ENCODE measurements at places on chromosomes 16 and 17.

DNA sequence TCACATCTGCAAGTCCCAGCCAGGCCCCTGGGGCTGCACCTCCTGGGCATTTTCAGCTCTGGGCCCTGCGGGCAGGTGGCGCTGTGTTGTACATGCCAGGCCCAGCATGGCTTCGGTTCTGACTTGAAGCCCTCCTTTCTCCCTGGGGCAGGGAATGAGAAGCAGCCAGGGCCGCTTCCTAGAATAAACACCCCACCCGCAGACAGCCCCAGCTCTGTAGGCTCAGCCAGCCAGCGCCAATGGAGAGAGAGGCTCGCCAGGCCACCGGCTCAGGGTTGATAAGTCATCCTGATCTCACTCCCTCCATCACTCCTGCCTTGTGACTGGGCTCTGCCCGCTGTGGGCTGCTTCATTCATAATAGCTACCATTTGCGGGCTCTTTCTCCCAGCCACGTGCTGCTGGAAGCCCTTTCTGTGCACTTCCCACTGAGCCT, 6.0 kb upstream of the GLIS2 start:
- no peak for DNase-seq

DNA sequence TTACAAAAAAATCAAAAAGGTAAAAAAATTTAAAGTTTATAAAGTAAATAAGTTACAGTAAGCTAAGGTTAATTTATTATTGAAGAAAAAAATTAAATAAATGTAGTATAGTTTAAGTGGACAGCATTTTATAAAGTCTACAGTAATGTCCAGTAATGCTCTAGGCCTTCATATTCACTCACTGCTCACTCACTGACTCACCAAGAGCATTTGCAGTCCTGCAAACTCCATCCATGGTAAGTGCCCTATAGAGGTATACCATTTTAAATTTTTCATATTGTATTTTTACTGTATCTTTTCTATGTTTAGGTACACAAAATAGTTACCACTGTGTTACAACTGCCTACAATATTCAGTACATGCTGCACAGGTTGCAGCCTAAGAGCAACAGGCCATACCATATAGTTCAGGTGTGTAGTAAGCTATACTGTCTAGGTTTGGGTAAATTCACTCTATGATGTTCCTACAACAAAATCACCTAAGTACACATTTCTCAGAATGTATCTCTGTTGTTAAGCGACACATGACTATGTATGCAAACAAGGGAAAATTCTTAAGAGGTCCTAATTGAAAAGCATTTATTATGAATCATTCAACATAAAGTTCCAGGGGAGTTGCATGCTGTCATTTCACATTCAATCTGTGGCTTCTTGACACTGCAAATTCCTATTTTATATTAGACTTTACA, 92.3 kb downstream of the SPAG9 start:
- DNase-seq = no peak

- no peak for DNase-seq
Observed at GRCh38 chr17:19676896-19677295, 28.3 kb downstream of the ALDH3A2 start.

DNA sequence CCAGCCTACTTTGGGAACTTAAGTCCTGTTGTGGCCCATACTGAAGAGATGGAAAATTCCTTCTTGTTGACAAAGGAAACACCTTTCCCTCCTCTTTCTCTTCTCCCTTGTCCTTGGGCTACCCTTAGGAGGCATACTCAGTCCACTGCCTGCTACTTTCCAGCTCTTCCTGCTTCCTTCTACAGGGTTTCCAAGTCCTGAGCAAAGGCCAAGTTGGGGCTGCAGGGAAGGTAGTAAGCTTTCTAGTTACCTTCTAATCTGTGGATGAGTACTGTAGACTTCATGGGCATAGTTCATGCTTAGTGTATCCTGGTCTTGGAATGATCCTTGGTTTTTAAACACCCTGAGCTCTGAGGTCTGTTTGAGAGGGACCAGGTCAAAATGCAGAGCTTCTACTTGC, 299.2 kb upstream of the MAF start:
- DNase-seq = no peak

GRCh38 chr16:66211651-66212050, 154.8 kb upstream of the CDH5 start:
- no peak for DNase-seq

- no peak for DNase-seq
Observed at GRCh38 chr16:65967376-65967775, 399.1 kb upstream of the CDH5 start.

- DNase-seq = no peak
Observed at GRCh38 chr16:82713778-82714177, 87.0 kb downstream of the CDH13 start.

DNA sequence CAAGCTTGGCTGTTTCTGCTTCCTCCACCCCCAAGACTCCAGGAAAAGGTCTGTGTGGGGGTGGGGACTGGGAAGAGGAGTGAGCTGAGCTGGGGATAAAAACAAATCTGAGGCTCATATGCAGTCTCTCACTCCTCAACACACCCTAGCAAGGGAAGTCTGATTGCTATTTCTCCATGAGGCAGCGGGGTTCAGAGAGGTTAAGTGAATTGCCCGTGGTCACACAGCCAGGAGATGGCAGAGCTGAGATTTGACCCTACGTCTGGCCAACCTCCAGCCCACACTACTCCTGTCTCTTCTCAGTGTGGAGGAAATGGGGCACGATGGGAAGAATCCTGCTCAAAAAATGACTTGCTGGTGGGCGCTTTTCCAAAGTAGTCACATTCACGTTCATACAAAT, 4.8 kb upstream of the ABCC3 start:
- DNase-seq = no peak

- DNase-seq = no peak
Observed at GRCh38 chr17:51398128-51398525, 137.8 kb downstream of the UTP18 start.

- no peak for DNase-seq
Observed at GRCh38 chr17:16997514-16998429, 25.9 kb upstream of the TNFRSF13B start.

DNA sequence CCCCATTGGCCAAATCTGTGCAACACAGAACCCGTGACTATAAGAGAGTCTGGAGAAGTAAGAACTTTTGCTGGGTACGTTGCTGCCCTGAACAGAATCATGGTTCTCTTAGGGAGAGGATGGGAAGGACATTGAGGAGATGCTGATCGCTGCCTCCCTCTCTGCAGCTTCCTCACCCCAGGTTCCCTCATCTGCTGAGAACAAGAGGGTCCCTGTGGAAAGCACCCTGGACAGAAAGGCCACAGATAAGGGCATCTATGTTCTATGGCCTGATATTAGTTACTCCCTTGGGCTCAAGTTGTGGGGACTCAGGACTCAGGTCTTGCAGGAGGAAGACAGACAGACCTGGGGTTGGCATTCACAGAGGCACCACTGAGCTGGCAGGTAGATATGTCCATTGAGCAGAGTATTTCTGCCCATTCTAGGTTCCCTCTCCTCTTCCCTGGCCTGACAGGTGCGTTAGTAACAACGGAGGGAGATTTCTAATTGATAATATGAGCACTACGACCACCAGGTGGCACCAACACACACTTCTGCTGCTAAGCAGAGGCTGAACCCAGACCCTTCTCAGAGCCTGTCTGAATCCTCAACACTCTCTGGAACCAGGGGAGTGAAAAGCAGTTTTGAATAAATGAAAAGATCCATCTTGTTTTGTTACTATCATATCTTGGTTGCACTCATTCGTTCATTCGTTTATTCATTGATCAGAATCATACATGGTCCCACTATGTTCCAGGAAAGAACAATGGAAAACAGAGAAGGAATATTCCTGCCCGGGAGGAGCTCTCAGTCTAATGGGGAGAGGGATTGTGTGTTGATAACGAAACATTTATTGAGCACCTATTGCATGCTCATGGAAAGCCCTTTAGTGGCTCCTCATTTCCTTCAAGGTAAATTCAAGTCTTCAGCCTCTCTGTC, 56.4 kb downstream of the SLC6A2 start:
- no peak for DNase-seq

- no peak for DNase-seq
Observed at GRCh38 chr16:3268294-3268693, 11.9 kb upstream of the MEFV start.

DNA sequence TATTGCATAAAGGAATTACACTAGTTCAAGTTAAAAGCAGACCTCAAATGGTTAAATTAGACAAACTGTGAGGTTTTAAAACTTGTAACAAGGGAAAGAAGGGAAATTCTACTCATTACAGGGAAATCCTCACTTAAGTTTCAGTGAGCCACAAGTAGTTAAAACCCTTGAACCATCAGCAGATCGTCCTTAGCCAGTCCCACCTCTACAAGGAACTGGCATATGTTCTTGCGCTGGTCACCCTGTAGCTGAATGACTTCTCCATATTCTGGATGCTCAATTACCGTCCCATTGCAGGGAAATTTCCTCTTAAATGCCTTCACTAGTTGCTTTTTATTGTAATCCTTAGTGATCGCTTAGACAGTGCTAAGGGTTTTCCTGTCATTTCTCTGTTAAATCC, 5.5 kb downstream of the PRSS21 start:
- DNase-seq = no peak

- DNase-seq = no peak
Observed at GRCh38 chr17:55490376-55490775, 20.9 kb downstream of the SMIM36 start.

GRCh38 chr17:19670908-19671307, 22.4 kb downstream of the ALDH3A2 start:
- no peak for DNase-seq

- no peak for DNase-seq
Observed at GRCh38 chr16:85746460-85747215, 4.3 kb downstream of the C16orf74 start.

DNA sequence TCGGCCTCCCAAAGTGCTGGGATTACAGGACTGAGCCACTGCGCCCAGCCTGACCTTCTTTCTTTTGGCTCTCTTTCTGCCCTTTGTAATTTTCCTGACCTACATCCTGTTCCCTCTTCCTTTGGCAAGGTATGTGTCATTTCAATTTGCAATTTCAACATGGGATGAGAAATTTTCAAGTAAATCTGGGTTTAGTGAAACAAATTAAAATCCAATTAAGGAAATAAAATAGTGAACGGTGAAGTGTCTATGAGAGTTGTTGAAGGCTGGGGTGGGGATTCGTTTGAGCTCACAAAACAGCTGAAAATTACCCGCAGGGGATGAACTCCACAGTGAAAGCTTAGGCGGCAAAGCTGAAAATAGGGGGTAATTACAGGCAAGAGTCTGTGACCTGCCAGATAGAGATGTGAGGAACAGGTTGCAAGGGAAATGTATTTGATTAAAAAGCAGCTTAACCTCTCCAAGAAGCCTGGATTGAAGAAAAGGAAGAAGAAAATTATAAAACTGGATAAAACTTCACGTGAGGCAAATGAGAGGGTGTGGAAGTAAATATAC, 277.7 kb downstream of the UTP18 start:
- no peak for DNase-seq

- DNase-seq = no peak
Observed at GRCh38 chr17:65290616-65291015, 153.4 kb downstream of the RGS9 start.

- DNase-seq = no peak
Observed at GRCh38 chr16:62272035-62272434, 235.8 kb upstream of the CDH8 start.

DNA sequence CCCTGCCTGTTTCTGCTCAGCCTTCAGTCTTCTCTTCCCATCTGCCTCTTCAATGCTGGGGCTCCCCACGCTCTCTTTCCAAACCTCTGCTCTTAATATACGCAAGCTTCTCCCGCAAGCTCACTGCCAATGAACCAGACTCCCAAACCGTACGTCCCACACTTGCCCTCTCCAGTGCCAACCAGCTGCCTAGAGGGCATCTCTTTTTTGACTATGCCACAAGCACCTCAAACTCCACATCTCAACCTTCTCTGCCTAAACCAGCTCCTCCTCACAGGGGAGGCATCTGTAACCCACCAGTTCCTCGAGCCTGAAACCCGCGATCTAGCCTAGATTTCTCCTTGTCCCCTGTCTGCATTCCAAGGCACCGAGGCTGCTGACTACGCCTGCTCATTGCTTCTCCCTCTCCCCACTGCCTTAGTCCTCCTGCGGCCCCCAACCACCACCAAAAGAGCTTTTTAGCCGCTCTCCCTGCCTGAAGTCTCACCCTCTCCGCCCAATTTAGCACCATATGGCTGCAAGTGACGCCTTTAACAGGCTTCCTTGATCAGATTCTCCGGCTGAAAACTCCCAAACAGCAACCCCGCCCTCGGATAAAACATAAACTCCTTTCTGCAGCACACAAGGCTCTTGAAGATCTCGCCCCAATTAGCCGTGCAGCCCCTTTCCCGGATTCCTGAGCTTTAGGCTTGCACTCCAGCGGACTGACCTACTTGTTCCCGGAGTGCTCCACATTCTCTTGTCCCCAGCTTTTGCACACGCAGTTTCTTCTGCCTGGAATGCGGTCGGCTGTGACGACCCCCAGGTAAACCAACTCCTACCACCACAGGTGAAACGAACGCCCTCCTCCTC, 1.5 kb downstream of the GGA2 start:
- no peak for DNase-seq

DNA sequence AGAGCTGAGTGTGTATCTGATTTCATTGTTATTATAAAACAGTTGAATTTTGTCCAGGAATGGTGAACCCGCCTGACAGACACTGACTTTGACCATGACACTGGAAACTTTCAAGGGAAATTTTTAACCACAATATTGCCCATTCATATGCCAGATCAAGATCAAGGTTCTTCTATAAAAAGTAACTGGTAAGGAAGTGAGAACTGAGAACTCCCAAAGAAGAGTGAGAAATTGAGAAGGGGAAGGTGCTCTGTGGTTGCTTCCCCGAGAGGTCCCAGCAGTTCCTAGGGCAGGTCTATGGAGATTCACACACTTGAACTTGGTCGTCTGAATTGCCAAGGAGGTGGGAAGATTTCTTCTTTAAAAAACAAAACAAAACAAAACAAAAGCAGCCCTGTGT, 27.3 kb downstream of the SLC6A4 start:
- no peak for DNase-seq

DNA sequence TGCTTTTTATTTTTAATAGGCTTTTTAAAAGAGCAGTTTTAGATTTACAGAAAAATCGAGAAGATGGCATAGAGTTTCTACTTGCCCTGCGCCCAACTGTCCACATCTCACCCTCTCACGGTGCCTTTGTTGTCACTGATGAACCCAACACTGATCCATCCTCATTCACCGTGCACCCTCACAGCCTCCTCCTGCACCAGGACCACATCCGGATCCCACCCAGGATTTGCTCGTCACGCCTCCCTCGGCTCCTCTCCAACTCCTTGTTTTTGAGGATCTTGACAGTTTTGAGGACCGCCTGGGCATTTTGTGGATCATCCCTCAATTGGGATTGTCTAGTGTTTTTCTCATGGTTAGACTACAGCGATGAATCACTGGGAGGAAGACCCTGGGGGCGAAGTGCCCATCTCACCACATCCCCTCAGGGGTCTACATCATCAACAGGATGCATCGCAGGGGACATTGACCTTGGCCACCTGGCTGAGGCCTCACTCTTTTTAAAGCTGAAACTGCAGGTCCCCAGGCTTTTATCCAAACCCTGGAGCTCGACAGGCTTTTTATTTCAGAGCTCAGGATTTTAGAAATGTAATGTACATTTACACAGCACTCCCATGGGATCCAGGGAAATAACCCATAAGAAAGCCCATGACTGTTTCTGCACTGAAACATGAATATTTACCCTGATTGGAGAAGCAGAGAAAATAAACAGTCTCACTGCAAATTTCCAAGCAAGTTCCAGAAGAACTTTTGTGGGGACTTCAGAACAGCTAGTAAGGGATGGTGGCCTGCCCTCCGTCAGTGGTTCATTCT, 71.8 kb upstream of the ZNF469 start:
- DNase-seq = no peak

Data from NCI-H1417 treated with DMSO at 0.1 percent for 48 hours (cell line).